Iris pigment epithelial cell (primary cell): ENCODE measurements at places on chromosomes 5 and 9.

DNA sequence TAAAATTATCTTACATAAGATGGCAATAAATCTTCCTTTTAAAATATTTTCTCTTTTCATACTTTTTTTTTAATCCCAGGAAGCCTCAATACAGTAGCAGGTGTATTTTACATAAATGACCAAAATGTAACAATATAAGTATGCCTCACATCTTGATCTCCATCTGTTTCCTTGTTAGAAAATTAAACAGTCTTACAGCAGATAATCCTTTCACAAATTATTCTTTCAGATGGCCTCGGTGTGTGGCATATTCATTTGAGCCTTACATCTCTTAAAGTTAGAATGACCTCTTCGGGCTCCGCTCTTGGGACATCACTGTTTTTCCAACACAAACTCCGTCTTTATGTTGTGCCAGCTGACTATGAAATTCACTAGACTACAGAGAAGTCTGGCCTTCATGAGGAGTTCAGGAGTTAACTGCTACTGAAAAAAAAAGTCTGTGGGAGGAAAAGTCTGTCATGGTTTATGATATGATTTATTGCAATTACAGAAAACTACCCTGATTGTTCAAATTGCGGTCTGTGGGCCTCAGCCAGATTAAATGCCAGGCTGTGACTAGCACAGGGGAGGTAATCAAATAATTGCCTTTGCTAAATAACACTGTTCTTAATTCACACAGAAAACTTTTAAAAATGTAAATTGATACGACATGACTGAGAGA is 292.9 kb upstream of the PUM3 start:
- DNase-seq: no peak

DNA sequence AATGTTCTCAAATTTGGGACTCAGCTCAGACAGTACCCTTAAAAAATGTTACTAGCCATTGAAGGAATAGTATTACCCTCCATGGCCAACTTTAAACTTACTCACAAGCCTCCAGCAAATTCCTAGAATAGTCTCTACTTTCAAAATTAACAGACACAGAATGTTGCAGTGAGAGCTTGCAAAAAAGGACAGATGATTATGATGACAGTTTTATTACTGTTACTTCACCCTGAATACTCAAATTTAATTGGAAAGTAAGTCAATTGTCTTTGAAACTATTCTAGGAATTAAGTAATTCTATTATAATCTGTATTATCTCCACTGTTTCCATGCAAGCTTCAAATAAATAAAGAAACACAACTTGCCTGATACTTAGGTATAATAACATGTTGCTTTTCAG is 288.3 kb downstream of the SLF1 start:
- no peak for DNase-seq

- no peak for DNase-seq
Measured at GRCh38 chr9:107314763-107315162, 31.7 kb downstream of the RAD23B start.

DNA sequence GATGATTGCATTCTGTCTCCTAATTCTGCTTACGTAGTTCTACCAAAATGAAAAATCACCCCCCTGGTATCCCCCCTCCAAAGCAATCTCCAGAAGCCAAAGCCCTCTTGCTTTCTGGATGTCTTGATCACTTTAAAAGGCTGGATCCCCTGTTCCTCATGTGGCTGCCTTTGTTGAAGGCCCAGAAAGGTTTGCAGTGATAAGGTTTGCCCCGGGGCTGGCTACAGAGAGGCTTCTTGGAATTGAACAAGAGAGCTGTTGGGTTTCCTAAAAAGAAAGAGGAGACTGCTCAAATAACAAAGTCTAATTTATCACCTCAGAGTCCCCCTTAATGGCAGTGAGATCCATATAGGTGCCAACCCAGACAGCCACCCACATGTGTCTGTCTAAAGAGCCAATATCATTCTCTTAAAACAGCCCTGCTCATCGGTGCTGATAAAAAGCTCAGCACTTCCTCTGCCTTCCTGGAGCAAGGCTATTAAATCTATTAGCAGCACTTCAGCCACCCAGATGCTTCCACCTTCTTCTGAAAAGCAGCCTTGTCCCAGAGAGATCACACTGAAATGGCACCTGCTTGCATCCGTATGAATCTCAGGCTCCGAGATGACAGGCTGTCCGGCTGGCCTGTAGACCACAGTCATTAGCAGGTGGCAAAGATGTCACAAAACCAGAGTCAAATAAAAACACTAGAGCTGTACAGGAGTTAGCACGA is 70.9 kb downstream of the TEX10 start:
- DNase-seq: no peak

DNA sequence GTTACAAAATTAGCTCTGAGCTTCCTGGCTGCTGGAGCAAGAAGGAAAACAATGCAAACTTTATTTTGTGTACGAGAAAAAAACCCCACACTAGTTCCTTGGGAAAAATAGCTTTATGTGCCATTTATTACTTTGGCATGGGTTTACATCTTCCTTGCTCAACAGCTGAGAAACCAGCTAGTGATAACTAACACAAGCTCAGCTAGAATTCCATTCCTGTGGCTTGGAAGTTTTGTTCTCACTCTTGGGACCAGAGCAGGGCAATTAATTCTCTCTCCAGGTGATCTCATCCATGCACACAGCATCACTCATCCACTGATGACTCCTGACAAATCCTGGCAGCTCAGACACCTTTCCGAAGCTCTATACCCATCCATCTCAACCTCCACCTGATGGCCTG is 104.1 kb downstream of the CRB2 start:
- no peak for DNase-seq
